ENCODE measurements at places on chromosomes 16 and 17. TPM values are rescaled to one million over a fixed set of nuclear protein-coding genes. Genes with fewer than 3 reads are reported as not detected.

Gene KRTAP4-6
- total RNA-seq, result not detected

Gene ECI1
- total RNA-seq, result 80.2 TPM

Gene SHMT1
- 20.4 TPM for total RNA-seq

Gene GUCY2D
- total RNA-seq, result not detected

Gene C1QTNF8
- total RNA-seq, result not detected

DNA sequence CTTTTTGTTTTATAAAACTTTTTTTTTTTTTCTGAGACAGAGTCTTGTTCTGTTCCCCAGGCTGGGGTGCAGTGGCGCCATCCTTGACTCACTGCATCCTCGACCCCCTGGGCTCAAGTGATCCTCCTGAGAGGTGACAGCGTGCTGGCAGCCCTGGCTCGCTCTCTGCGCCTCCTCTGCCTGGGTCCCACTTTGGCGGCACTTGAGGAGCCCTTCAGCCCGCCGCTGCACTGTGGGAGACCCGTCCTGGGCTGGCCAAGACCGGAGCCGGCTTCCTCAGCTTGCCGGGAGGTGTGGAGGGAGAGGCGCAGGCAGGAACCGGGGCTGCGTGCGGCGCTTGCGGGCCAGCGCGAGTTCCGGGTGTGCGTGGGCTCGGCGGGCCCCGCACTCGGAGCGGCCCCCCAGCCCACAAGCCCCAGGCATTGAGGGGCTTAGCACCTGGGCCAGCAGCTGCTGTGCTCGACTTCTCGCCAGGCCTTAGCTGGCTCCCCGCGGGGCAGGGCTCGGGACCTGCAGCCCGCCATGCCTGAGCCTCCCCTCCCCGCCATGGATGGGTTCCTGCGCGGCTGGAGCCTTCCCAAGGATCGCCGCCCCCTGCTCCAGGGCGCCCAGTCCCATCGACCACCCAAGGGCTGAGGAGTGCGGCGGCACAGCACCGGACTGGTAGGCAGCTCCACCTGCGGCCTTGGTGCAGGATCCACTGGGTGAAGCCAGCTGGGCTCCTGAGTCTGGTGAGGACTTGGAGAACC, 49.6 kb upstream of the HELZ start:
- no peak for DNase-seq

- no peak for DNase-seq
Observed at GRCh38 chr17:59725691-59726090, 18.2 kb downstream of the VMP1 start.

DNA sequence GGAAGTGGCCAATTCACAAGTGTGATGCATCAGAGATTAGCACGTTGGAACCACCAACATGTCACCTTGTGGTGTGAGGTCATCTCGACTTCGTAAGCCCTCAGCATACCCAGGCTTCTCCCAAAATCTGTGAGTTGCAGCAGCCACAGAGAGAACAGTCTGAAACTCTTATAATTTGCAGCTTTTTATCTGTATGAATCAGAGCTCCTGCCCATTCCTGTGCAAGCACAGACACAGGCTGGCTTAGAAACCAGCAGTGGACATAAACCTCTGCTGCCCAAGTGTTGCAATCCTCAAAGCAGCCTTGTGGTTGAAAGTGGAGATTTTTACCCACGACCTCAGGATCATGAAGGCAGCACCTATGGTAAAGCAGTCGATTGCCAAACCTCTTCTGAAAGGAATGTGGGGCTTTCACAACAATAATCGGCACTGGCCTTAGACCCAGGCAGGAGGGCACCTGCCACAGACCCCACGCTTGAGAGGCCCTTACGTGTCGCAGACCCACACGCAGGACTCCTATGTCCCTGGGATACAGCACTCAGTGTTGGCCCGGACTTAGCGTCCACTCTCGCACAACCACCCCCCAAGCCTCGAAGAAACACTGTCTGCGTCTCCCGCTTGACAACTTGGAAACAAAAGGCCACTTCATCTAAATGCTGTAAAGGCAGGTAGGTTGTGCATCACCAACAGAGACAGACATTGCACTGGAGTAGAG, 24.5 kb upstream of the OSGIN1 start:
- DNase-seq, result no peak

DNA sequence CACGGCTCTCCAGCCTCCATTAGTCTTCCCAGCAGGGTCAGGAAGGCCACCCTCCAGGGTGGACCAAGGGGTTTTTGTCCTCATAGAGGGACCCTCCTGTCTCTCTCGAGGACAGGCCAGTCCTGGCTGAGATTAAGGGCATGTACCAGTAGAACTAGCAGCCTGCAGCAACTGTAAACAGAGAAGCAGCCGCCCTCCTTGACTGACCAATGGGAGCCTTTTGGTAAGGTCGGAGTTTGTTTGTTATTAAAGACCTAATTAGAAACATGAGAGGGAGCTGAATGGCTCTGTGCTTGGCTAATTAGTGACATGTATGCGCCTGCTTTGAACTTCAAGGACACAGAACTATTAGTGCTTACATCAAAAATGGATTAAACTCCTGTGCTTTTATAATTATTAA, 80.0 kb downstream of the CCDC182 start:
- no peak for DNase-seq

- no peak for DNase-seq
Observed at GRCh38 chr16:81786868-81787267, 7.8 kb downstream of the PLCG2 start.

DNA sequence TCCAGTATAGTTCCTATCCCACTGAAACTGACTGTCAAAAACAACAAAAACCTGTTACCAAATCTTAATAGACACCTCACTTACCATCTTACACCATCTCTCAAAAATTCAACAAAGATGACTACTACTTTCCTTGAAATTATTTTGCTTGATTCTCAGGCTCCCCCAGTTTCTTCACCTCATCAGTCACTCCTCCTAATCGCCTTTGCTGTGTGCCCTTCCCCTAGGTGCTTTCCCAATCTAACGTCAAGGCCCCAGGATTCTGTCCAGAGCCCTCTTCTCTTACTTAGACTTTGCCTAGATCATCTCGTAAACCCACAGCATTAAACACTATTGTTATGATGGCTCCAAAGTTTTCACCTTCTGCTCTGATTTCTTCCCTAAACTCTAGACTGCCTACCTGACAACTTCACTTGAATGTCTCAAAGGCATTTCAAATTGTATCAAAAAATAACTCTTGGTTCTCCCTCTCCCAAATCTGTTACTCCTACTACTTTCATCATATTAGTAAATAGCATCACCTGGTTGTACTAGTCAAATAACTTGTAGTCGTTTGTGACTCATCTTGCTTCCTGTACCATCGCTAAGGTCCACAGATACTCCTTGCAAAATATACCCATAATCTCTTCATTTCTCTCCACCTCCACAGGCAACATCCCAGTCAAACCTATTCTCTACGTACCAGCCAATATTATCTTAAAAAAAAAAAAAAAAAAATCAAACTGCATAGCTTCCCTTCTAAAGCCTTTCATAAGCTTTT, 18.0 kb downstream of the C16orf87 start:
- no peak for DNase-seq

DNA sequence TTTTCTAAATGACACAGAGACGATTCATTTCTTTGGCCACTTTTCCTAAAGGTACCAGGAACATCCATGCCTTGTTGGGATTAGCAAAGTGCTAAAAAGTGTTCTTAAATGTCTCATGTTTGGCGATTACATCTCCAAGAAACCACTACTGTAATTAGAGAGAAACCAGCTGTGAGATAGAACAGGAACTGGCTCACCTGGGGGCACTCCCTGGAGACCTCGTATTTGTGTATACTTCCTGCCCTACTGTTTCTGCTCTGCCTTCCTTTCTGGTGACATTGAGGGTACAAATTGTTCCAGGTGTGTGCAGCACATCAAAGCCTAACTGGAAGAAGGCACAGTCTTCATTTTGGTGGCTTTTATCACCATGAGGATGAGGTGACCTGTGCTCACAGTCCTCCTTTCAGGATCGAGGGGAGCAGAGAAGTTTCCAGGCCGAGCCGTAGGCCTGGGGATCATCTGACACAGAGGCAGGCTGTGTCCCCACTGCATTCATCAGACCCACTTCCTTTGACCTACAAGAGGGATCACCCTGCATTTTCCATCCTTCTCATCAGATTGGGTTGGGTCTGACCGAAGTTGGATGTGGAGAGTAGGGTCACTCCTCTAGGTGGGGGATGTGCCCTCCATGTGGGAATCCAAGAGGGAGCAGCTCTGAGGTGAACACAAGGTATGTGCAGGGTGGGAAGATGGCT, 23.7 kb downstream of the CCL4 start:
- DNase-seq, result no peak

- DNase-seq, result no peak
Observed at GRCh38 chr16:1661826-1662225, 16.3 kb upstream of the JPT2 start.

- no peak for DNase-seq
Observed at GRCh38 chr16:55917373-55918160, 42.4 kb upstream of the CES5A start.

- DNase-seq, result no peak
Observed at GRCh38 chr17:40480501-40481003, 20.9 kb downstream of the TNS4 start.

DNA sequence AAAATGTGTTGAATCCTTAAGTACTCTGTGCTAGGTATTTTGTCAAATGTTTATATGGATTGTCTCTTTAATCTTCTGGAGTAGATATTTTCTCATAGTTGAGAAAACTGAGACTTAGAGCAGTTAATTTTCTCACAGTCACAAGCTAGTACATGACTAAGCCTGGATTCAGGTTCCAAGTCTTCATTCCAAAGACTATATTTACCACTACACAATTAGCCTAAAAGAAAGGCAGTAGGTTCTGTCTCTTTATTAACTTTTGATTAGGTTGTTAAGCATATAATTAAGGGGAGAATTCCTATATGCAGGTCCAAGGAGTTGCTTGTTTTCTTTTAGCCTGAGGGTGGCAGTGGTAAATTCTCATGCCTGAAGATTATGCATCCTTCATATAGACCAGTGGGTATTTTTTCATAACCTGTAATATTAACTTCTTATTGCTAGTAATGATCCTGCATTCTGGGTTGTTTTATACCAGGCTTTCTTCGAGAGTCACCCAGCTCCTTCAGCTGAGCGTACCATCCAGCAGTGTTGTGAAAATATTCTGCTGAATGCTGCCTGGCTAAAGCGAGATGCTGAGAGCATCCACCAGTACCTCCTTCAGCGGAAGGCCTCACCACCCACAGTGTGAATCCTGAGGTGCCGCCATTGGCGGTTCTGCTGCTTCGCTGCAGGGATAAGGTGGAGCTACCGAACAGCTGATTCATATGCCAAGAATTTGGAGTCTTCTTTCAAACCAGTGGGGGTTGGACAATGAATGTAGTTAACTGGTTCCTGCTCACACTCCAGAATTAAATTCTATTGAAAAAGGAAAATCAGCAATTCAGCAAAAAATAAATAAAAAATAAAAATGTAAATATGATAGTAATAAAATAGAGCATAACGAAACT, 28.2 kb upstream of the KPNB1 start:
- DNase-seq, result peak; percentile 96

GRCh38 chr16:87391324-87391949, 699 bp upstream of the MAP1LC3B start:
- no peak for DNase-seq

GRCh38 chr16:23257682-23258081, 44.4 kb upstream of the SCNN1B start:
- no peak for DNase-seq

DNA sequence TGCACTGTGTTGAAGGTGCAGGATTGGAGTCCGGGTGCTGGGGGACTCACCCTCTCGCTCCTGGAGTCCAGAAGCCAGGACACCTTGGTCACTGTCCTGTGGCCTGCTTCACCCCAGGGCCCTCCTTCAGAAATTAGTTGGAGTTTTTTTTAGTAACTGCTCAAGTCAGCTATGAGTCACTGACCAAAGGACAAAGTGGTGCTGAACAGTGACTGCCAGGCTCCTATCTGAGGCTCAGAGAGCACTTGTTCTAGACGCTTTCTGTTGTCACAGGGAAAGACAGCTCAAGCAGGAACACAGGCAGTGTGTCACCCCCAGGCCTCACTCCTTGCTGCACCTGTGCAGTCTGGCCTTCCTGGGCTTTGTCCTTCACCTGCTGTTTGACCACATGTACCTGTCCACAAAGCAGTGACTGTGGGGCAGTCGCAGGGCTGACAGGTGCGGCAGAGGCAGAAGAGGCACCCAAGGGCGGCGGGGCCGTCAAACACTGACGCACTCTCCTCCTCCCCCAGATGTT, 4.1 kb upstream of the FAAP100 start:
- DNase-seq, result no peak

DNA sequence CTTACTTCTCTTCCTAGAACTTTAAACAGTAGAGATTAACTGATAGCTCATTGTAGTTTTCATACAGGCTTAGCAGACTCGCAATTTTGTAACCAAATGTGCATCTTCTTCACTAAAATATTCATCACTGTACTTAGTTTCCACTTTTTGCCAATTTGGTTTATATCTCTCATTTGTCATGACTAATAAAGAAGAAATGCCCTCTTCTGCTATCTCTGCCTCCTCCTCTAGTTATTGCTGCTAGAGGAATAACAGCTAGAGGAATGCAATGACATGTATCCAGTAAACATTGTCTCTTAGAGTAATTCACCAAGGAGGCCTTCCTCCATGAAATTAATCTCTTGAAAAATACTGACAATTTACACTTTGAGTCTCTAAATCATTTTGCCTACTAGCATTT, 115.5 kb upstream of the COX10 start:
- DNase-seq, result no peak

DNA sequence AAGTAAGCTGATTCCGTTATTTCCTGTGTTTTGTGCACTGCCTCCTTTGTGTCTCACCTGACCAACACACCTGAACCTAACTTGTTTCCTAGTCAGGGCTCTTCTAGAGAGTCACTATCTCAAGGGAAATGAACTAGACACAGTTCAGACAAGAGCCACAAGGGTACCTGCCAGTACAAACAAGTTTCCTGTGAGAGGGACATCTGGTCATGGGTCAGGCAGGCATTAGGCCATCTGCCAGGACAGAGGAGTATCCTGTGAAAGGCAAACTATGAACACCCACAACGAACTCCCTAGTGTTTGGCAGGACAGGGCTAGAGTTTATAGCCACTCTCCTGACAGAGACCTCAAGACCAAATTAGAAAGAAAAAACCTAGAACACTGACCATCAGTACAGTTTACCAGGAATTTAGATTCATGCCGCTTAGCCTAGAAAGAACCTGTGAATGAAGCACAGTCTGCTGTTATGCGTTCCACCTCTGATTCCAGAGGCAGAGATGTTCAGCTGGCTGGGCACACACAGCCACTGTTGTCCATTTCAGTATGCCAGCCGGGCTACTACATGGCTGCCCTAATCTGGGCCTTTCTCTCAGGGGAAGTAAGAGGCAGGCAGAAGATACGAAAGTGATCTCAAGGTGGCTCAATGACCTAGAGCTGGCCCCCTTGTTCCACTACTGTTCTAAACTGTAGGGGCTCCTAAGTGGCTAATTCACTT, 20.7 kb upstream of the GLG1 start:
- DNase-seq, result no peak
